SK-MEL-5 (cell line): ENCODE measurements at places on chromosomes 6 and 20. TPM values are rescaled to one million over a fixed set of nuclear protein-coding genes. Genes with fewer than 3 reads are reported as not detected.

GRCh38 chr6:143490775-143491174, 20.7 kb downstream of the FUCA2 start:
- no peak for DNase-seq

- DNase-seq: no peak
Observed at GRCh38 chr6:16498957-16499356, 260.6 kb downstream of the GMPR start.

GRCh38 chr6:170047823-170048222, 243.1 kb downstream of the DLL1 start:
- DNase-seq: no peak

DNA sequence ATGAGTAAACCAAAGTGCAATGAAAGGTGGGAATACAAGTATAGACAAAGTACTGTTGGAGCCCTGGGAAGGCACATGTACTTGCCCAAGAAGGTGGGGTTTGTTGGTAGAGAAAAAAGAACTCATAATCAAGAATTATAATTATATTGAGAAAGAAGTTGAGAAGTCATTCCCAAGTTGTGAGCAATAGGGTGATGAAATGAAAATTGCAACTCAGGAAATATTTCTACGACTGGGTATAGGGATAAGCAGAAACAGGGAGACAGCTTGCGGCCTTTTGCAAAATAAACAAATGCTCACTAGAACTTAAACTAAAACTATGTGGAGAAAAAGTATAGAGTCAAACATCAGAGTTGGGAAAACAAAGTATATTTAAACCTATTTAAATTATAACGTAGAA, 250.7 kb upstream of the FAM83B start:
- no peak for DNase-seq

- DNase-seq: no peak
Observed at GRCh38 chr6:42138190-42138589, 4.2 kb downstream of the C6orf132 start.

- DNase-seq: peak; percentile 81
Observed at GRCh38 chr20:53736122-53736756, 142.6 kb upstream of the ZNF217 start.

Gene PNPLA1
- total RNA-seq: not detected in 2 replicates
